ENCODE measurements at places on chromosomes 3 and 15.

DNA sequence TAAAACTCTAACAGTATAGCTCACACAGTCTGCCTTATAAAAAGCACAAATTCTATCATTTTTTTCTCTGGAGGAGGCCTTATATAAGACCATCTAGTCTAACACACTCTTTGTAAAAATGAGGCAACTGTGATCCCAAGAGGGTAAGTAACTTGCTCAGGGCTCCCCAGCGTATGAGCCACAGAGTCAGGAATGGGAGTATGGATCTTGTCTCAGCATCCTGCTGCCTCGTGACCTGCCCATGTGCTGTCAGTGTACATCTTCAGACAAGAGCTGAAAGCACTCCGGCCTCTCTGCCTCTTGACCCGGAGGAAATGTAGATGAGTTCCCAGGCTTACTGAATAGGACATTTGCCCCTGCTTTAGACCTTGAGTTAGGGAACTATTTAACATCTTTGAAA is 28.4 kb upstream of the MEF2A start:
- no peak for DNase-seq

GRCh38 chr3:146473726-146474125 is 4.4 kb upstream of the PLSCR2 start:
- DNase-seq, result no peak

- no peak for DNase-seq
These were observed 44.0 kb downstream of the PSMD6 start for GRCh38 chr3:63979093-63979885.

- peak; percentile 85 for DNase-seq
These were observed 205.7 kb upstream of the ZPLD1 start for GRCh38 chr3:102229062-102229655.

DNA sequence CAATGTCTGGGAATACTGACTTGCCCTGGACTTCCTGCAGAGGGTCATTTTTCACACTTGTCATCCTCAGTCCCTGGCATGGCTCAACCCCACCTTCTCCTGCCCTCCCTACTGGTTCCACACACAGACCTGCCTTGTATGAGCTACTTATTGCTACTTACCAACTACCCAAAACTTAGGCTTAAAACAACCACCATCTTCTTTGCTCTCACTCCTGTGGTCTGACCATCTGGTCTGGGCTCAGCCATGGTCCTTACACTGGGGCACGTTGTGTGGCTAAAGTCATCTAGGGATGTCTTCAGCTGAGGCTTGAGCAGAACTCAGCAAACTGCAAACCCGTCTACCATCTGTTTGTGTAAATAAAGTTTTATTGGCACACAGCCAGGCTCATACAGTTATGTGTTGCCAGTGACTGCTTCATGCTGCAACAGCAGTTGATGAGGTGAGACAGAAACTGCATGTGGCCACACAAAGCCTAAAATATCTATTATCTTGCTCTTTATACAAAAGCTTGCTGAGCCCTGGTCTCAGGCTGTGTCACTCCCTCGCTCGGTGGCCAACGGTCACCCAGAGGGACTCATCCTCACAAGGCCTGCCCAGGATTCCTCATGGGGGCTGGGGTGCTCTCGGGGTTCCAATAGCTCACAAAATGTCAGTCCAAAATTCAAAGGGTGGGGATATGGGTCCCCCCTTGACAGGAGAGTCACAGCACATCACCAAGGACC is 43.5 kb downstream of the KLF15 start:
- DNase-seq, result no peak

GRCh38 chr3:194730365-194730764 is 44.7 kb downstream of the FAM43A start:
- no peak for DNase-seq

DNA sequence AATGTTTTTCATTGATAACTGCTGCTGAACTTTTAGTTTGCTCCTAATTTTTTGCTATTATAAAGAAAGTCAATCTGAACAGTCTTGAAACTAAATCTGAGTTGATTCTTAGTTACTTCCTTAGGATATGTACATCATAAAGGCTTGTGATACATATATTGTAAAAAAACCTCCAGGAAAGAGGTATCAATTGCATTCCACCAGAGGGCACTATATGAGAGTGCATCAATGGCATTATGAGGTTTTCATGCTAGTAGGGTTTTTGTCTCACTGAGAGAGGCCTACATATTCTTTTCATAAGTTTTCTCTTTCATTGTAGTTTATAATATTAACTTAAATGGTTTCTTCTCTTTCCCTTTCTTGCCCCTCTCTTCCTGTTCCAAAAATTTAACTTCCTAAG is 46.9 kb downstream of the PIK3R4 start:
- DNase-seq, result no peak

GRCh38 chr15:92631721-92632120 is 23.9 kb downstream of the FAM174B start:
- no peak for DNase-seq

- no peak for DNase-seq
These were observed 38.3 kb downstream of the IFT57 start for GRCh38 chr3:108183971-108184370.

- no peak for DNase-seq
These were observed 8.7 kb downstream of the SPCS1 start for GRCh38 chr3:52714335-52715302.

GRCh38 chr15:69576948-69577351 is 124.3 kb downstream of the RPLP1 start:
- DNase-seq, result no peak

DNA sequence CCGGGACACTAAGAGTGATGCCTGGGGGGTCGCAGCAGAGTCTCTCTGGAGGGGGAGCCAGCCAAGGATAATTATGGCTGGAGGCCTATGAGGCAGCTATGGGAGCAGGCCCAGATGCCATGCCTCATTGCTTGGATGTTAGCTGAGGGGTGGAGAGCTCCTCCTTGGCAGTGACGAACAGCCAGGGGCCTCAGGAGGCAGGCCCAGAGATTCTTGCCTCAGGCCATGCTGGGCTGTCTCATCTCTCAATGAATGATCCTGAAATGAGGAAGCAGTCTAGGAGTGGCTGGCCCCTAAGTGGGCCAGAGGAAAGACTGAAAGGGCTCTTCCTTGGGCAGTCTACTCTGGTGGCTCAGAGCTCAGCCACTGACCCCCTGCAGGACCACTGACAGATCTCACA is 21.3 kb downstream of the KIF9 start:
- no peak for DNase-seq

DNA sequence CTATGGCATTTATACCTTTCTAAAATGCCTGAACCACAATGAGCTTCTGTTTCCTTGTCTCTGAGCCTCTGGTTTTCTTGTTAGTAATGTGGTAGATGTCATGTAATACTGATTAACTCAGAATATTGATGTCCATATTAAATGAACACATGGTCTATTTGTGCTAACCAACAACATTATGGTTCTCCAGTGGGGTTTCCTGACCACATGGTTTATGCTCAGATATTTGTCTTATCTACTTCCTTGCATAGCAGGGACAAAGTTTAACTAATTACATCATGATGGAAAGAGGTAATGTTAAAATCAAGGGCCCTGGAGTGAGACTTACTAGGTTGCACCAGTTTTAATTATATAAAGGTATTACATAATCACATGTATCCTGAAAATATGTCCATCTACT is 62.6 kb upstream of the SCN10A start:
- no peak for DNase-seq

GRCh38 chr15:61034678-61035291 is 194.3 kb downstream of the RORA start:
- DNase-seq, result no peak

- no peak for DNase-seq
These were observed 389.4 kb upstream of the TPM1 start for GRCh38 chr15:62653122-62653521.

GRCh38 chr15:100111125-100112060 is 230.4 kb downstream of the ADAMTS17 start:
- DNase-seq, result peak; percentile 60

DNA sequence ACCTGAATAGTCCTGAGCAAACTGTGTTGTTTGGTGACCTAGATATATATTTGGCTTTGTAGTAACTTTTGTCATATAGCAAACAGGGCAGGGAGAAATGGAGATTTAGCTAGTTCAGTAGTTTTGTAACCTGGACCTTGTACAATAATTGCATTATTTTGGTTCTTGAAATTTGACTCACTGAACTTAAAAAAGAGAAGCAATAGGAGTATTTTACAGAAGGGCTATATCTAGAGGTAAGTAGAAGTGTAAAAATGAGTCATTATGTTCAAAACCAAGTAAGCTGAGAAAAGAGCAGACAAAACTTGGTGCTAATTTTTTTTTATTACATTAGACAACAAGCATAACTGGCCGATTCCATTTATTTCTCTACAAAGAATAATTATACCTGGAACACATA is 505.4 kb downstream of the ZIC1 start:
- no peak for DNase-seq

DNA sequence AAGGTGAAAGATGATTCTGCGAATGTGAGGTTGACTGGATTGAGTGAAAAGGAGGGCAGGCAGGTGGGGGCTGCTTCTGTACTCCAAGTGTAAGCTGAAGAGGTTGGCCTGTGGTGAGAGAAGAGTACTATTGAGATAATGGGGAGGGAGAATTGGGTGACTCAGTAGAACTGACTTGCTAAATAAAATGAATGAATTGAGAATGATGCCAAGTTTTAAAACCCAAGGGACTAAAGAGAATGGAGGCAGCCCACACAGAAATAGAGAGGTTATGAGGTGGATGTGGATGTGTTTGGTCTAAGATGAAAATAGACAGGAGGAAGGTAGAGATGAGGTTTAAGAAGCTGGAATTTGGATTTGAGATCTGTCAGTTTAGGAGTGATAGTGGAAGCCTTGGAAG is 5.9 kb downstream of the MME start:
- DNase-seq, result no peak

DNA sequence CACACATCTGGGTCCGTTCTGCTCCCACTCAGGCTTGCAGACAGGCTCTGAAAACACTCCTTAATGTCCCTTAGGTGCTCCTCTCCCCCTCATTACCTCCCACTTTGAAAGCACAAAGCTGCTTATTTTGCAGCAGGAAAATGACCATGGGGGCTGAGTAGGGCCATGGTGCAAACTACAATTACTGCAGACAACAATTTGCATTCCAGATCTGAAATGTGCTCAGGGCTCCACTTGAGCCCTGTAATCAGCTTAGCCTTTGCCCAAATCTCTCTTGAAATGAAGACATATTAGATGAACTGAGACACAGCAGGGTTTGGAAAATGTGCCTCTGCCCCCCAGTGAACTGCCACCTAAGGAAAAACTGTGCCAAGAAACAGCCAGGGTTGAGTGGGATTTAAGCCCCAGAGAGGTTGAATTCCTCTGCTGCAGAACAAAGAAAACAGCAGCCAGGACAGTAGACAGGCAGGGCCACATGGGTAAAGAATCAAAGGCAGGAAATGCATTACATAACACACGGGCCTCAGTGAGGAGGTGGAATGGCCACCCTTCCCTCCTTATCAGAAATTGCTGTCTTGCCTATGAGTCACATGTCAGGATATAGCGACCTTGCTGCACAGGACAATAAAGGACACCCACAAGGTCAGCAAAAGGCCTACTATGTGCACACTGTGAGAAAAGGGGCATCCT is 126.8 kb upstream of the ARHGEF3 start:
- DNase-seq, result no peak

GRCh38 chr15:37898362-37898761 is 36.1 kb upstream of the TMCO5A start:
- no peak for DNase-seq

GRCh38 chr3:171838218-171838720 is 4.9 kb upstream of the TMEM212 start:
- peak; percentile 72 for DNase-seq

- DNase-seq, result no peak
These were observed 7.3 kb downstream of the VGLL4 start for GRCh38 chr3:11636394-11636770.

GRCh38 chr3:45024542-45025255 is 1.4 kb upstream of the CLEC3B start:
- peak; percentile 60 for DNase-seq

DNA sequence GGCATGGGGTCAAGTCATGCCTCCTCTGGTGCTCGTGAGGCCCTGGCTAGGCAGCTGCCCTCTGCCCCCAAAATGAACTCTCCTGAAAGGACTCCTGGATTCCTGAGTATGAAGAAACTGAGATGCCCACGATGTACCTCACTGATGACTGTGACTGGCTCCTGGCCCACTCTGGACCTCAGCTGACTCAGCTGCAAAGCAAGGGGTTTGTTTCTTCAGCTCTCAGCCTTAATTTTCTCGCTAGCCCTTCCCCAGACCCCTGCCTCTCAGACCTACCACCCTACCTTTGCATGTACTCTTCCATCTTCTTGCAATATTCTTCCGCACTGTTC is 5.2 kb upstream of the GNAI2 start:
- DNase-seq, result no peak

DNA sequence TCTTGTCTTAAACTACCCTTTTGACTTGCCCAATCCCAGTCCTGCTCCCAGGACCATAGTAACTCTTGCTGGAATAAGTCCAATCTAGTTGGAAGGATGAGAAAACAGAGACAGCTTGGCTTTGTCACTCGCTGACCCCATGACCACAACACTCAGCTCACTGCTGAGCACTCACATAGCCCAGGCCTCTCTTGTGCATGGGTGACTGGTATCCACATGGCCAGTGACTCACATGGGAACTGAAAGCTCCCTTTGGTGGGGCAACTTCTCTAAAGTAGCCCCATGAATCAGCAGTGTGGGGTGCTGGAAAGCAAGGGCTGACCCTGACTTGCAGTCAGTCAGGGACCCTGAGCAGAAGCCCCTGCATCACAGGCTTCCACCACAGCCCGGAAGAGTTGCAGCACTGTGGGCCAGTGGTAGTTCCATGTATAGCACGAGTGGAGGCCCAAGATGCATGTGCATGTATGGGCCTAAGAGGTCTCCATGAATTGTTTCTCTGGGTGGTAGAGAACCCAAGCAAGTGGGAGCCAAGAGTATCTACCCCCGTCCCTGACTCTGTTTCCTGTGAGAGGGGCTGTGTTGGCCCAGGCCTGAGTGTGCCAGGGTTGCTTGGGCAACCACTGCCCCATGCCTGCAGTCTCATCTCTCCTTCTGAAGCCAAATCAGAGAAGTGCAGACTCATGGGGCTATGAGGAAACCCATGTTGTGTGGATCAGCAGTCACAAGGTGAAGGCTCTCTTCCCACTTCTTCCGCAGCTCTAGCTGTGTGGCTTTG is 62.1 kb upstream of the XCR1 start:
- no peak for DNase-seq
